Dermis microvascular lymphatic vessel endothelial cell (primary cell): ENCODE measurements at places on chromosomes 16 and 17. TPM values are rescaled to one million over a fixed set of nuclear protein-coding genes. Genes with fewer than 3 reads are reported as not detected.

The OSBPL7 gene
- total RNA-seq = 4.6 and 6.3 TPM in 2 replicates

The ITGB3 gene
- total RNA-seq = 149 and 223 TPM in 2 replicates

The DHODH gene
- total RNA-seq = 3.5 and 4.0 TPM in 2 replicates

The SNX11 gene
- total RNA-seq = 11.0 and 13.3 TPM in 2 replicates

The SRL gene
- total RNA-seq = under 0.01 and 0.13 TPM in 2 replicates

GRCh38 chr17:79991140-79991923, 44.3 kb downstream of the TBC1D16 start:
- peak; percentile 79 for DNase-seq

- no peak for DNase-seq
Measured at GRCh38 chr17:2721603-2722002, 10.0 kb upstream of the CLUH start.

DNA sequence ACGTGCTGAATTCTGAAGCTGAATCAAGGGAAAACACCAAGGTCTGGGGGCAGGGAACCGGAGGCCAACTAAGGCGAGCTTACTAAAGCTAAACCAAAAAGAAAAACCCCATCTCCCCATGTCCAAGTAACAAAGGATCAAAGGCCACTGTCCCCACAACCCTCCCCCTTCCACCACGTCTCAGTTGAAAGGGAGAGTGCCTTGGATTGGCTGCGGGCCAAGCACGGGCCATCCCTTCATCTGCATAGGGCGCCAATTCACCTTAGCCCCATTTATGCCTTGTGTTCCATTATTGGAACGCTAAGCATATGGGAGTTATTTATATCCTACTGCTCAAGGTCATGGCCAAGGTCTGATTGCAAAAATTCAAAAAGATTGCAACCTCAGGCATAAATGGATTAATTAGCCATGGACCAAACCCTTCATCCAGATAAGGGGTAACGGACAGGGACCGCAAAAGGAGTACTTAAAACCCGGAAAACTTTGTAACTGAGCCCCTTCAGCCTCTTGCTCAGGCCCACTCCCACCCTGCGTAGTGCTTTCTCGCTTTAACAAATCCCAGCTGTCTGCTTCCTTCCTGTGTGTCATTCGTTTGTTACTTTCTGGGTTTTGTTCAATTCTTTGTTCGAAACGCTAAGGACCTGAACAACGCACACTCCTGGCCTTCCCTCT, 740 bp upstream of the ATP6V0D1 start:
- peak; percentile 72 for DNase-seq

DNA sequence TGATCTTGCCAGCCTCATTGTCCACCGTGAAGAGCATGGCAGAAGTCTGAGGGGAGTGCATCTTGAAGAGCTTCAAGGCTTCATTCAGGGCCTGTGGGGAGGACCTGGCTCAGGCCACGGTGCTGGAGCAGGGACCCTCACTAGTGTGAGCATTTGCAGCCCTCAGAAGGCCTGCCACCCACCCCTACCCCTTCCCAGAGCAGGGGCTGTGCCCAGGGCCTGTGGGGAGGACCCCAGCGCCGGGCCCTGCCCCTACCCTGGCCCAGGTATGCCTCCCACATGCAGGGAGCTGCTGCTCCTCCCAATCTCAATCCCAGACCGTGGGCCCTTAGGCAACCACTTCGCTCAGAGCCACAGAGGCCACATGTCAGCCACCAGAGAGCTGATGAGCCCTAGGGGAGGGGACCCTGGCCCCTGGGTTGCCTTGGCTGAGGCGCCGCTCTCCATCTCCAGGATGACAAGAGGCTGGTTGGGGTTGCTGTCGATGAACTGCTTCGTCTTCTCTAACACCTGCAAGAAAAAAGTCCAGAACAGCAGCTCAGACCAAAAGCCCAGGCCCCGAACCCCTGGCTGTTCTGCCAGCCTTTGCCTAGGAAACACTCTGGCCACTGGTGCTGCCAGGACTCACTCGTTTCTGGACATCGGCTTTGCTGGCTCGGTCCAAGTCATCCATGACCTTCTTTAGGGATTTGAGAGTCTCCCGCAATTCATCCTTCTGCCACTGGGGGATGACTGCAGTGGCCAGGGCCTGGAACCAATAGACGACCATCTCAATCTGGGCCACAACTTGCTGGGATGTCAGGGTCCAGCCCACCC, 1.8 kb upstream of the EXOSC6 start:
- peak; percentile 56 for DNase-seq

GRCh38 chr17:29061036-29061435, 18.1 kb downstream of the PIPOX start:
- DNase-seq = no peak

DNA sequence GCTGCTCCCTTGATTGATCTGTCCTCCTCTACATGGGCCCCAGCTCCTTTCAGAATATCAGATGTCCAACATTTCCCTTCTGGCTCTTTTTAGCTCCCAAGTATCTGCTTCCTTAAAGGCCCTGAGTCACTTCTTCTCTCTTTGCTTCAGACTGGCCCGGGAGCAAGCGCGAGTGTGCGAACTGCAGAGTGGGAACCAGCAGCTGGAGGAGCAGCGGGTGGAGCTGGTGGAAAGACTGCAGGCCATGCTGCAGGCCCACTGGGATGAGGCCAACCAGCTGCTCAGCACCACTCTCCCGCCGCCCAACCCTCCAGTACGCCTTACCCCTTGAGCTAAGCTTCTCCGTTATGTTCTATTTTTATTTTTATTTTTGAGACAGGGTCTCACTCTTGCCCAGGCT, 12.3 kb downstream of the CNTROB start:
- no peak for DNase-seq

DNA sequence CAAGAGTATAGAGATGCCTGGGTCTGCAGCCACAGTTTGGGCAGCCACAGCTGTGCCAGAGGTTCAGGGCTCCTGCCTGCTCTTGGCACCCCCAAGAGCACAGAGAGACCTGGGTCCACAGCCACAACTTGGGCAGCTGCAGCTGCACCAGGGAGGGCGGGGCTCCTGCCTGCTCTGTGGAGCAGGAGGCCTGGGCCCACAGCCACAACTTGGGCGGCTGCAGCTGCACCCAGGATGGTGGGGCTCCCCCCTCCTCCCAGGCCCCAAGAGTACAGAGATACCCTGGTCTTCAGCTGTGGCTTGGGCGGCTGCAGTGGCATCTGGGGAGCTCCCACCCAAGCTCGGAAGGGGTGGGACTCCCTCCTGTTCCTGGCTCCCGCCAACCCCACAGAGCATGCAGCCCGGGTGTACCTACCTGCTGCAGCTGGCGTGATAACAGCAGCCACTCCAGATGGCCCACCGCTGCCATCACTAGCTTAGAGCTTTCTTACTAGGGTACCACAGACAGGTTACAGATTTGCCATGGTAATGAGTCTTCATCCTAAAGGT, 72.7 kb downstream of the PHKB start:
- no peak for DNase-seq

DNA sequence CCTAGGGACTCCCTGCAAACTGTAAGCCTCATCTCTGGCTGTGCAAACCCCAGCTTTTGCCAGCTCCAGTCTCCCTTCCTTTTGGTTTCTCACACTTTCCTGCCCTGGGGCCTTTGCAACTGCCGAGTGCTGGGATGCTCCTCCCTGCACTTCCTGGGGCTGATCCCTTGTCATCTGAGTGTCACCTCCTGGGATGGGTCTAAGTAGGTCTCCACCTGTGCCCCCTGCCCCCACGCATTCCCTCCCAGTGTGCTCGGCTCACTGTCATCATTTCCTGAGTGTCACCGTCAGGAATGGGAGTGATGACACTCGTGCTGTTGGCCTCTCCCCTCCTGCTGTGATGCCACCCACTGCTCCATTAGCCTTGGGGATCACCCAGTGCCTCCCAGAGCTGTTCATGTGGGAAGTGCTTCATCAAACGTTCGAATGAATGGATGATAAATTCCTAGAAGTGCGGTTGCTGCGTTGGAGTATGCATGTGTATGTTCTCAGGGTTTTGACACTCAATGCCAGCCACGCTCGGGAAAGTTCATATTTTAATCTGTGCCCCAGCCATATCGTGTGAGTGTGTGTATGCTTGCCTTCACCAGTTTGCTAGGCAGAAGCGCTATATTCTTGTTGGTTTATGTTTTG, 189.9 kb downstream of the NTN1 start:
- no peak for DNase-seq

- no peak for DNase-seq
Measured at GRCh38 chr17:28139822-28140221, 97.3 kb downstream of the NLK start.

DNA sequence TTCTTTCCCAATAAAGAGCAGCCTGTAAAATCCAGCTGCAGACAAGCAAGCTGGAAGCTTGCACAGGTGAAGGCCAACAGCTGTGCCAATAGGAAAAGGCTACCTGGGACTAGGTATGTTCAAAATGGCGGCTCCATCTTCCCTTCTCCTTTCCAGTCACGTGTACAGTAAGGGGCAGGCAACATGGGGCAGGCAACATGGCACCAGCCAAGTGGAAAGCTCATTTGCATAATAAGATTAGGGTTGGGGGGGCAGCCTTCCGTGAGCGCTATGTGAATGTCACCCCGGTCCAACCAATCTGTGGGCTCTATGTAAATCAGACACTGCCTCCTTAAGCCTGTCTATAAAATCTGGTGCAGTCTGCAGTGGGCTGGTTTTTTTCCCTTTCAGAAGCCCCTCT, 31.3 kb downstream of the TVP23A start:
- no peak for DNase-seq

DNA sequence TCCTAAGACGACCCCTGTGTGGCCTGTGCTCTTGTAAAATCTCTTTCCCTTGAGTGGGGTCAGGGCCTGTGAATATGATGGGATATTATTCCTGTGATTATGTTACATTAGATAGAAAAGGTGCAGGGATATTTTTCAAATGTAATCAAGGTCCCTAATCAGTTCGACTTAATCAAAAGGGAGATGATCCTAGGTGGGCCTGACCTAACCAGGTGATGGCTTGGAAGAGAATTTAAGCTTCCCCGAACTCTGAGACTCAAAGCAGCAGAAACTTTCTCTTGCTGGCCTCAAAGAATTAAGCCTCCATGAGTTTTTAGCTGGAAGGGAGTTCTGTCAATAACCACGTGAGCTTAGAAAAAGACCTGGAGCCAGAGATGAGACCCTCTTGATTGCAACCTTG, 124.7 kb downstream of the MAF start:
- no peak for DNase-seq

DNA sequence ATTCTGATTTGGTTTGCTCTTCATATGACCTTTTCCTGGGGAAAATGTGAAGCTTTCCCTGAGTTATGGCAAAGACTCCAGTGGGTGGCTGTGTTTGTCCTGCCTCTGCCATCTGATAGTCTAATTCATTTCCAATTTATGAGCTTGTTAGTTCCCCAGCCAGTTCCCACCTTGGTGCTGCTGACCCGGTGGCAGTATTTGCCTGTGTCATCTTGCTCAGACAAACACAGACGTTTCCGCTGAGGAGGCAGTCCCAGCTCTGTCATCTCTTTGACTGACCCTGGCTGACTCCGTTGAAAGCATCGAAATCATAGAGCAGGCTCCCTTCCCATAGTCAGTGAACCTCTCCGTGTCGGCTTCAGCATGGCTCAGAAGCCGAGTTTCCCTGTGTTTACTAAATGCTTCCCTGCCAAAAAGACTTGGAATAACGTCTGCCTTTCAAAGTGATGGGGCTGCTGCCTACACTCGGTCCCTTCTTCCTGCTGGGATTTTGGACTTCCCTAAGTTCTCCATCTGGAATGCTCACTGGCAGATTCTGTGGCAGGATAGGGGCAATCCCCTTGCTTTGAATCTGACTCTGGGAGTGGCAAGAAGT, 538.3 kb downstream of the NPIPA7 start:
- no peak for DNase-seq

DNA sequence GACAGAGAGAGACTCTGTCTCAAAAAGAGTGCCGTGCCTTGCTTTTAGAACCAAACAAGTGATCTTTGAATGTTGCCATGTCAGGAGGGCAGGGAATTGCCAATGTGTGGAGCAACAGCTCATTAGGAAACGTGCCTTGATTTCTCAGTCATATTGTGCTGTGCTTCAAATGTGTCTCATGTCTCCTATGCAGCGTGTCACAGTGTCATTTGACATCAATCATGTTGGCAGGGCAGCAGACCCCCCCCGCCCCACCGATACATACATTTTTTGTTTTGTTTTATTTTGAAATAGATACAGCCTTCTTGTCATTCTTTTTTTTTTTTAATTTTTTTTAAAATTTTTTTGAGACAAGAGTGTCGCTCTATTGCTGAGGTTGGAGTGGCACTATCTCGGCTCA, 22.1 kb downstream of the MRC2 start:
- no peak for DNase-seq

DNA sequence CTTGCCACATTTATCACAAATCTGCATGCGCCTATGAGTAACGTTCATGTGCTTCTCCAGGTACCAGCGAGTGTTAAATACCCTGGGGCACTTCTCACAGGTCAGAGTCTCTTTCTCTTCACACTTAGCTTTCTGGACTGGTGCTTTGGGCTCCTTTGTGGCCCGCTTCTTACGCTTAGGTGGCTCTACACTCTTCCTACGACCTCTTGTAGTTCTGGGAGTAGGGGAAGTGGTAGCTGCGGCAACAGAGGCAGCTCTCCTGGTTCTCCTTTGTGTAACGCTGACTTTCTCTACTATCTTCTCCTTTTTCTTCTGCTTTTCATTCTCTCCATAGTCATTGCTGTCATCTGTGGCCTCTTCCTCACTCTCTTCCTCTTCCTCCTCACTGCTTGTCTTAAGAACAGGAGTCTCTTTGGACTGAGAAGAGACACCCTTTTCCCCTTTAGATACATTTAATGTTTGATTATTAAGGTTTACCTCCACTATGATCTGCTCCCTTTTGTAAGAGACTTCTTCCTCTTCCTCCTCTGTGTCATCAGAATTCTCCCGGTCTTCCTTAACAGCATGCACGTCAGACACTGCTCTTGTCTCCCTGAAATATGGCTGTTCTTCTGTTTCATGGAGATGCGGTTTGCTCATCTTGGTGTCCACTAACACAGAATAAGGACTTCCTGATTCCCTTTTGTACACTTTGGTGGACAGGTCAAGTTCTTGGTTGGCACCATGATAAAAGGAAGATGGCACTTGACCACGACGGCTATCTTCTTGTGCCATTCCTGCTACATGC, 45.0 kb downstream of the ZNF652 start:
- DNase-seq = no peak
